Urothelium cell line (cell line): ENCODE measurements at places on chromosomes 3 and 15.
A peak's percentile ranks its signal among the peaks of the same experiment; 100 is the strongest.

GRCh38 chr3:120561251-120562045, 34.7 kb upstream of the NDUFB4 start:
- peak; percentile 60 for DNase-seq

GRCh38 chr3:62570888-62571287, 197.5 kb upstream of the FEZF2 start:
- no peak for DNase-seq

DNA sequence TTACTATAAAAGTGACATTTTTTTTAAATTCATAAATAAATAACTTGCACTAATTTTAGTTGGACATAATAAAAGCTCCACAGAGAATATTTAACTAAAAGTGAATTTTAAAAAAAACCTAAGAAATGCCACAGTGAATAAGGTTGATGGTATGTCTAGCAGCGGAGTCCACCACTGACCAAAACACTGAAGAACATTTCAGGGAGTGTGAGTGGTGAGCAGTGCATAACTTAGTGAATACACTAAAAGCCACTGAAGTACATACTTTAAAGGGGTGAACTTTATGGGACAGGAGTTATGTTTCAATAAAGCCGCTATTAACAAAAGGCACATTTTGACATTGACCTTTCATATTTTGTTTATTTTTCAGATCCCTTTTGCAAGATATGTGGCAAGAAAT, 32.3 kb downstream of the SRP14 start:
- DNase-seq: no peak

DNA sequence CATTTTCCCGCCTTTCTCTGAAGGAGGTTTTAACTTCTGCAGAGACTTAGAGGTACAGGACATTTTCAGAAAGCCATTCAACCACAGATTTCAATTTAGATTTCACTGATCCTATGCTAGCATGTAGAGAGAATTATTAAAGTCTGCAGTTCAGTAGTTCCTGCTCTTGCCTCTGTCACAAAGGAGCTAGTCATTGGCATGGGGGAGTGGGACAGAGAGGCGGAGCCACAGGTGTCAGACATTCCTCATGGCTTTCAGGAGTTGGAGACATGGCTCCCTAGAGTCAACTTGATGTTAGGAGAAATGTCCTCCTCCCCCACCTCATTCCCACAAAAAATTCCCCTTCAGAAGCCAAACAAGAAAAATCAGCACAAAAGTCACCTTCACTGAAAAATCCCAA, 66.0 kb upstream of the SIAH2 start:
- no peak for DNase-seq

DNA sequence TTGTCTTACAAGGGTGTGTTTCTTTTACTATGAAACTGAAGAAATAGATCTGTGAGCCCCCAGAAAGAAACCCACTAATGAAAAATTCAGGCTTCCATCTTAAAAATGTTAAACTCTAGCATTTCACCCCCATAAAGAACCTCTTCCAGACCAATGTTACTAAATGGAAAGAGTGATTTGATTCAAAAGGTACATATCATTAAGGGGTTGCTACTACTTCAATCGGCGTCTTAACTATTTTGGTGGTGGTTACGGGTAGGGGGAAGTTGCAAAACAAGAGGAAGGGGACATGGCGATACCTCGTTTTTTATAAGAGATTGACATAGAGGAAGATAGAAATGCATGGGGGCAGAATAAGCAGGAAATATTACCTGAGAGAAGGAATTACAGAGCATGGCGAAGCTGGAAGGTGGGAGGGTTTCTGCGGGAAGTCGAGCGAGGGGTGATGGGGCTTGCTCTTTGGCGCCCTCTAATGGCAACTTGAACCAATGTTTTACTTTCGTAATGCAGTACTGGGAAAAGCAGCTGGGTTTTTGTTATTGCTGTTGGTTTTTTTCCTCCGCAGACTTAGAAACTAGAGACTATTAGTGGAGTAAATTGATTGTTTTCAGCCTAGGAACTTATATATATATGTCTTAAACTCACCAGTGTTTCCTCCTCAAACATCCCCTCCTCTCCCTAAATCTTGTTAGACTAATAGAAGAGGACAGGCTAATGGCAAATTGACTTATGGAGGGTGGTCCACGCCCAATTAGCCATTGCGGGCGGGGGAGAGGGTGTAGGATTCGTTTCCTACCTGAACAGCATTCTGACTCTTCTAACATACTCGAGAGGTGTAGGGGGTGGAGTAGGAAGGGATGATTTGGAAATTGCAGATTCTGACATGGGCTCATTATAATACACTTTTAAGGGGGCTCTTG, 11.3 kb upstream of the SOX2 start:
- peak; percentile 75 for DNase-seq

DNA sequence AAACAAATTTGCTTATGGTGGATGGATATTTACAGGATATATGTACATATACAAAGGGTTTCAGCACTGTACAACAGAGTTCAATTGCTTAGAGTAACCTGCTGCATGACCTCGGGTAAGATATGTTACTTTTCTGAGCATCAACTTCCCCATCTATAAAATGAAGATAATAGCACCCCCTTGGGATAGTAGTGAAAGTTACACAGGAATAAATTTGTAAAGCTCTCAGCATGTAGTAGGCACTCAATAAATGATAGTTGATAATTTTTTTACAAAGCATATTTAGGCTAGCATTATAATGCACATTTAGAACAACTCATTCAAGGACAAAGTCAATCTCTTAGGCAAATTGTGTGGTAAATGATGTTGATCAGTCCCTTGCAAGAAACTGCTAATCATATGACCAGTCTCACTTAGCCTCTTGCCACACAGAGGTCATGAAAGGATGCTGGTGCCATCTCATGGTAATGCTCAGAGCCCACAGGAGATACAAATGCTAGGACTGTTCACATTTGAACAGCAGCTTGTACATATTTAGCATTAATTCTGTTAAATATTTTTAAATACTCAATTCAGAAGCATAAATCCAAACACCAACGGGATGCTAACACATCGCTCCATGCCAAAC, 123.9 kb downstream of the MAGI1 start:
- no peak for DNase-seq

DNA sequence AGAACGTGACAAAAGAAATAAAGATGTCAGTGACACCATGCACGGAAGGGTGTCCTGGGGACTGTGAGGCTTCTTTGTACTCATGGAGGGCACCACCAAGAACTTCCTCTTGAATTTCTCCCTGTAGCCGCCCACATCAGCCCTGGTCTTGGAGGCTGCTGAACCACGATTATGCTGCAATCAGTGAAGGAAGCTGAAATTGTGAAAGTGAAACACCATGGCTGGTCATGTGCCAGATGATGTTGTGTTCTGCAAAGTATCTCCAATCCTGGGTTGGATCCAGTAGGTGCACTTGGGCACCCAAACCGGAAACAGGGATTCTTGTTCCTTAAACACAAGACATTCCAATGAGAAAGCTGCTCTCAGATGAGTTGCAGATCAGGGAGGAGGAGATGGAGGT, 104.4 kb upstream of the GOLGA6L6 start:
- DNase-seq: peak; percentile 28

GRCh38 chr15:94105760-94106159, 125.6 kb upstream of the MCTP2 start:
- DNase-seq: peak; percentile 28

DNA sequence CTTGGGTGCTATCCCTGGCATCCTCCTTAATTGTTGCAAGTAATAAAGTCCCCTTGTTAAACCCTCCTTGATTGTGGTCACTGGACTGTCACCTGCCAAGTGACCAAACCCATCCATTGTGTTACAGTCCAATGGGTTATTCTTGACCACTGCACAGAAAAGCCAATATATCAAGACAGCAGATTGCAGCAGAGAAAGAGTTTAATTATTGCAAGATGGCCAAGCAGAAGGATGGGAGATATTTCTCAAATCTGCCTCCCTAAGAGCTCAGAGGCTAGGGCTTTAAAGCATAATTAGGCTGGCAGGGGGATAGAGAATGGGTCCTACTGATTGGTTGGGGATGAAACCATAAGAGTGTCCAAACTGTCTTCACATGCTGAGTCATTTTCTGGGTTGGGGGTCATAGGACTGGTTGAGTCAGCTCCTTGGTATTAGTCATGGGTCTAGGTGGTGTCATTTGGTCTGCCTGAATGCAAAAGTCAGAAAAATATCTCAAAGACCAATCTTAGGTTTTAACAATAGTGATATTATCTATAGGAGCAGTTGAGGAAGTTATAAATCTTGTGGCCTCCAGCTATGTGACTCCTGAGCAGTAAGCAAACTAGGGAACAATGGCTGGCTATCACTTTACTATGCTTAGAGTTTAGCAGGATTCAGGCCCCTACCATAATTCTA, 19.1 kb upstream of the XYLB start:
- DNase-seq: peak; percentile 70

DNA sequence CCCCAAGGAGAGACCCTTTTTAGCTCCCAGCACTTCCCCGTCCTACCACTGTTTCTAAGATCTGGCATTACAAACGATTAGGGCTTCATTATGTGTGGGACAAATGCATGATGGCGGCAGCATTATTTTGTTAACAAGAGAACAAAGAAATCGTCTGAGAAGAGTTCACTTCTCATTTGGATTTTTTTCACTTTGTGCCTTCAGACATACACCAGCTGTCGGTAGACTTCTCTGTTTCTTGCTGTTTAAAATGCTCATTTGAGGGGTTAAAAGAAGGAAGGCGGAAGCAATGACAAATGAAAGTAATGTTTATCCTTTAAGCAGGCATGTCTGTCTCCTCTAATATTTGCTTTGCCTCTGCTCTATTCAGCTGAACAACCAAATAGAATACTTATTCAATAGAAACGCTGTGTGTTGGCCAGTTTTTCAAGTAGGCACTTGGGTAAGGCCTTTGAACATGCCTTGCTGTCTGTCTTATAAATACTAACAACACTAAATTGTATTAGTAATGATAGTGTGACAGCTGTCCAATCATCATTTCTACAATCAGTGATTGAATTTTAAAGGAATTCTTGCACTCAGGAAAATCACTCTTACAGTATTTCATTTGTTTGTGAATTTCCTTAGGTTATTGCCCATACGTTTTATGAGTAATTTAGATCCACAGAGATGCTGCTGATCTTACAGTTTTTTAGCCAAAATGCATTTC, 382.4 kb downstream of the IL5RA start:
- no peak for DNase-seq

GRCh38 chr15:29678504-29679034, 143.7 kb downstream of the TJP1 start:
- DNase-seq: no peak

DNA sequence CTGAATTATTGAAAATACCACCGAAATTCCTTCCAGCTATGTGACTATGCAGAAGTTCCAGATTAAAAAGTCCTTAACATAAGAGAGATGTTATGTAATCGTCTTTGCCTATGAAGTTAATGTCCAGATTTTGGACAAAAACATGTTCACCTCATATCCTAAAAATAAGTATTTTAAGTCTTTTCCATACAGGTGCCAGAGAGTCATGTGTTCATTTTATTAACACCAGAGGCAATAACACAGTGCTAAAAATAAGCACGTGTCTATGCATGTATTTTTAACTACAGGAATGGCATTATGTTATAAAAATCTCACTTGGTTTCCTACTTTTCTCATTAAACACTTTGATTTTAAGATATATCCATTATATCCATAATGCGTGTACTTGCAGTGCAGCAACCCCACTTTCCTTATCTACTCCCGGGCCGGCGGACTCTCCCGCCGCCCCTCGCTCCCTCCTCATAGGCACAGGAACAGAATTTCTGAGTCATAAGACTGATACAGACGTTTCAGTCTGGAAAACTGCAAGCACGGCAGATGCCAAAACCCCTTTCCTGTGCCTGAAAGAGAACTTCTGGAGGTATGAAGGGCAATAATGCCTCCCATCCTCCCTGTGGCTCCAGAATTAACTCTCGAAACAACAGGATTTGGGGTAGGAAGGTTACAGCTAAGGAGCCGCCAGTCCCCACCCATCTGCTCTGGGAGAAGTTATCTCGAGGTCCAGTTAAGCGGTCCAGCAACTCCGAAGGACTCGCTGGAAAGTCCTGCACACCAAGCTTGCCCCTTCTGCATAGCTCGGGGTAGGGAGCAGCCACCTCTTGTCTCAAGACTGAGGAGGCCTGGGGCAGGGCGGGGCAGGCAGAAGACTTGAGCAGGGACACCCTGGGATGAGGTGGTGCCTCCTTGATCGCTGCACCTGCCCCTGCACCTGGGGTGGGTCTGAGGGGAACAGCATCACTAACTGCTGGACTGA, 22.3 kb upstream of the PSTPIP1 start:
- DNase-seq: peak; percentile 40

GRCh38 chr3:170522201-170522600, 63.7 kb downstream of the SLC7A14 start:
- no peak for DNase-seq

GRCh38 chr15:86772369-86773059, 692.8 kb downstream of the AGBL1 start:
- DNase-seq: no peak

DNA sequence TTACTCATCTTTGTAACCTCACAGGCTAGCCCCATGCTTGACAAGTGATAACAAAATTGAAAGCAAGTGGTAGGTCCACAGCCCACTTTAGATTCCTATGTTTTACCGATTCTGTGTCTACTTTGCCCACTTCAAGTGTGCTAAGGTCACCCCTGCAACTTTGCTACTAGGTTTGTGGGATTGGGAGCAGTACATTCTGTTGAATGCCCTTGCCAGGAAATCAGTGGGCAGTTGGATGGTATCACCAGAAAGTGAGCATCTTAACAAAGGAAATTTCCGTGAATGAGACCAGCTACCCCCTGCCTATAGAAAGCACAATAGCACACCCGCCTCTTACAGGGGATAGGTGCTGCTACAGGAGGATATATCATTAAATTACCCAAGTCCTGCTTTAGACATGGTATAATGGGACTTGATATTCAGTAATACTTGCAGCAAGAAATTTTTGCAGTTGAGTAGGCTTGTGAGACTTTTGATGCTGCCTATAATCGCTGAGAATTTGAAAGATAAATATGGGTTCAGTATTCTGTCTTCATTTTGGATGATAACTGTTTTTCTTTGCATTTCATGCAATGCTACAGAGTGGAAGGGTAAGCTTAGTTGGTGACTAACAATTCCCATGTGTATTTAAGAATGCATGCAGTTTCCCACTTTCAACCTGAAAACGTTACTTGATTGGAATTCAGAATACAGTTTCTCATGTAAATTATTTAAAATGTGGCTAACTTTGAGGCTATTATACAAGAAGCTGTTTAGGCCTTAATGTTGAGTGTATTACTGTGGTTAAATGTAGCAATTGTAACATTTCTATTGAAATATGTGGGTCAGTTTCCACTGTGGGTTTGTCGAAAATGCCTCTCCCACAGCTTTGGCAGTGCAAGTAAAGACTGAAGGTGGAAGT, 9.5 kb downstream of the EBLN2 start:
- DNase-seq: no peak

DNA sequence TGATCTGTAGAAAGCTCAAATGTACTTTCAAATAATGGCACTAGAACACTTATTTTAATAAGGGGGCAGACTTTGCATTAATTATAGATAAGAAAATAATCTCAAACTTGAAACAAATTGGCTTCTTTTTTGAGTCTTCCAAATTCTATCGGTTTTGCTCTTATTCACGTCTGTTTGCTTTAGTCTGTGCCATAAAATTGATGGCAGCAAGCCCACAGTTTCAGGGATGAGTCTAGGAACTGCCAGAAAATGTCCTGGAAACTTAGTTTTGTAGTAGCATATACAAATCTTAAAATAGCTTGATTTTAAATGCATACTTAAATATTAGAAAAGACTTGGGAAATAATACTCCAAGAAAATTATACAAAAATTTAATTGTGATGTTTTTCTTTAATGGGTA, 39.7 kb downstream of the BCHE start:
- no peak for DNase-seq
